ENCODE measurements at places on chromosomes 1 and 21. TPM values are rescaled to one million over a fixed set of nuclear protein-coding genes. Genes with fewer than 3 reads are reported as not detected.

Gene KIAA1614
- total RNA-seq, result 5.6 TPM

Gene ALX3
- total RNA-seq, result 0.31 TPM

Gene INPP5B
- 16.7 TPM for total RNA-seq

Gene SLC25A34
- total RNA-seq, result 1.2 TPM

Gene RGS1
- 18.1 TPM for total RNA-seq

- no peak for DNase-seq
Measured at GRCh38 chr1:155272466-155273342, 600 bp downstream of the CLK2 start.

DNA sequence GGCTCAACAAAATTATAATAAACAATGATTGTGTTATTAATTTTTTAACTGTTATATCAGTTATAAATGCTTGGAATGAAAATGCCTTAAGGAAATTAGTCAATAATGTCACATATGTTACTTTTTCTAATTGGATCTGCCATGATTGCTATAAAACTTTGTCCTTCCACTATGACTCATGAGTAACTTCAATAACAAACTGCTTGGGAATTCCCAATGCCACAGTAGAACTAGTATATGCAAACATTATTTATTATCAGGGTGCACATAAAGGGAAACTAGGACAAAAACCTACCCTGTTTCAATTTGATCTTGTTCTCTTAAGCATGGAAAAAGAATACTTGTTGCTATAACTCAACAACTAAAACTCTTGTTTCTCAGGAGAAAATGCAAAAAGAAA lies 59.1 kb upstream of the PDC start:
- DNase-seq, result no peak

Data from occipital lobe (tissue), 3 donors.